Adrenal gland (tissue), 19 donors: ENCODE measurements at places on chromosomes 6 and 20. TPM values are rescaled to one million over a fixed set of nuclear protein-coding genes. Genes with fewer than 3 reads are reported as not detected.
A peak's percentile ranks its signal among the peaks of the same experiment; 100 is the strongest.

MACROD2 gene
- polyA plus RNA-seq = 1.1 TPM

KHDC1L gene
- polyA plus RNA-seq = not detected

LY6G6F gene
- not detected for polyA plus RNA-seq

TPBG gene
- polyA plus RNA-seq = 1.7 TPM

HLA-DMB gene
- 23.9 TPM for polyA plus RNA-seq

COL9A1 gene
- polyA plus RNA-seq = not detected

CLPSL2 gene
- not detected for polyA plus RNA-seq

DLL1 gene
- polyA plus RNA-seq = 0.75 TPM

TMC2 gene
- 0.82 TPM for polyA plus RNA-seq

NDRG3 gene
- 40.8 TPM for polyA plus RNA-seq

- no peaks in the 10 kb centered on the region for H3K27me3 ChIP-seq
- H3K27ac ChIP-seq = no peak overlapping the region
- peak; percentile 67 for DNase-seq
- H3K4me1 ChIP-seq = peaks cover 17% of the 10 kb centered on the region
- no peak overlapping the region for H3K4me3 ChIP-seq
Observed at GRCh38 chr6:134630508-134631121, 312.7 kb upstream of the SGK1 start.

DNA sequence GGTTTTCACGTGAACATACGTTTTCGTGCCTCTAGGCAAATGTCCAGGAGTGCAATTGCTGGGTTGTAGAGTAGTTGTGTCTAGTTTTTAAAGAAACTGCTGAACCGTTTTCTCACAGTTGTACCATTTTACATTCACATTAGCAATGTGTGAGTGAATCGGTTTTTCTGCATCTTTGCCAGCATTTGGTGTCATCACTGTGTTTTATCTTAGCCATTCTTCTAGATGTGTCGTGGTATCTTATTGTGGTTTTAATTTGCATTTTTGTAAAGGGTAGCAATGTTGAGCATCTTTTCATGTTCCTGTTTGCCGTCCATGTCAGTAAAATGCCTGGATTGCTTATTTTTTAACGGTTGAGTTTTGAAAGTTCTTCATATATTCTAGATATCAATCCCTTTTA lies 10.2 kb downstream of the DOK5 start:
- H3K4me3 ChIP-seq = no peak overlapping the region
- H3K27me3 ChIP-seq = peaks cover under 1% of the 10 kb centered on the region
- no peak overlapping the region for H3K27ac ChIP-seq
- H3K4me1 ChIP-seq = no peaks in the 10 kb centered on the region

DNA sequence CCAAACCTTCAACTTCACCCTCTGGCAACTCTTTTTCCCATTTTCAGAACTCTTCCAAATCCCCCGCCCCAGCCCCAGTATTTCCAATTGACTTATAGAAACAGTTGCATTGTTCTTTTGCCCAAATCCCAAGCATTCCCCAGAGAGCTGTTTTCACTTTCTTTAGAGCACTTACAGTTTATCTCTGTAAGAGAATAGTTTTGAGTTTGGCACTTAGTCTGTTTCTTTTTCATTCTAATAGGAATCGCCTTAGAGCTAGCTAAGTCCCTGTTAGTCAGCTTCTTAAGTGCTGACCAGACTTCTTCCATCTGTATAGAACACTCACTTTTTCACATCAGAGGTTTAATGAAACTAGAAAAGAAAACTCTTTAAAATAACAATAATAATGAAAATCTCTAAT lies 374.2 kb upstream of the FLRT3 start:
- H3K4me1 ChIP-seq = no peaks in the 10 kb centered on the region
- H3K36me3 ChIP-seq = no peaks in the 10 kb centered on the region
- no peak for DNase-seq
- no peaks in the 10 kb centered on the region for H3K27me3 ChIP-seq
- no peak overlapping the region for H3K27ac ChIP-seq
- H3K4me3 ChIP-seq = no peak overlapping the region

- no peaks in the 10 kb centered on the region for H3K27me3 ChIP-seq
- H3K36me3 ChIP-seq = no peaks in the 10 kb centered on the region
- no peak overlapping the region for H3K4me3 ChIP-seq
- no peak overlapping the region for H3K27ac ChIP-seq
Observed at GRCh38 chr20:60219984-60220562, 261.9 kb downstream of the CDH26 start.

DNA sequence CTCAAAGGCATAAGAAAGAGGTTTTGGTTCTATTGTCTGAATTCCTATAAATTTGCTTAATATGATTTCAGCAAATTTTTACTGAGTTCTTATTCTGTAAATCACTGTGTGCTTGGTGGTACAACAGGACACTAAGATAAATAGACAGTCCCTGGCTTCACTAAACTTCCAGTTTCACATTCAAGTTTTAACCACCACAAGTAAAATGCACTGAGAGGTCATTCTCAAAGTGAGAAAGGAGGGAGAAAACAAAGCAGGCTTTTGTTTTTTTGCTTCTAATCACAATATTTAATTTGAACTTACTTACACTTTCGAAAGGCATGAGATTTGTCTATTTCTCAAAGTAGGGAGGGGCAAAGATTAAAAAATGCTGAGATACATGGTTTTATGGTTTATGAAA lies 445.7 kb downstream of the CDC5L start:
- no peak overlapping the region for H3K4me3 ChIP-seq
- no peak for DNase-seq
- no peaks in the 10 kb centered on the region for H3K36me3 ChIP-seq
- peaks cover 26% of the 10 kb centered on the region for H3K4me1 ChIP-seq

DNA sequence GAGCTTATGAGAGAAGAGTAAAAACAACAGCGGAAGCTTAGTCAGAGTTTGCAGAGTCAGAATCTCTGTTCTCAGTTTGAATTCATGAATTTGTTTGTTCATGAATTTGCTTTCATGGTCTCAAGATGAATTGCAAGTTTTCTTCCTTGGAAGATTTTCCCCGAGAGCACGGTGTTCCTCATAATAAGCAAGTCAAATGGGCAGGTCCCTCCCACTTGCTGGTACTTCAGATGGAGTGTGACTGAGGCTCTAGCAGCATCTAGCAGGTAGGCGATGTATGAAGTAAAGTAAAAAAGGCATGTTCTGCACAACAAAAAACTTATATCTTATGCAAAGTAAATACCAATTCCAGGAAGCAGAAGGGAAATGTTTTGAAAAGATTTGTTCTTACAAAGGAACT lies 15.5 kb upstream of the MLIP start:
- no peaks in the 10 kb centered on the region for H3K4me1 ChIP-seq
- no peak for DNase-seq

DNA sequence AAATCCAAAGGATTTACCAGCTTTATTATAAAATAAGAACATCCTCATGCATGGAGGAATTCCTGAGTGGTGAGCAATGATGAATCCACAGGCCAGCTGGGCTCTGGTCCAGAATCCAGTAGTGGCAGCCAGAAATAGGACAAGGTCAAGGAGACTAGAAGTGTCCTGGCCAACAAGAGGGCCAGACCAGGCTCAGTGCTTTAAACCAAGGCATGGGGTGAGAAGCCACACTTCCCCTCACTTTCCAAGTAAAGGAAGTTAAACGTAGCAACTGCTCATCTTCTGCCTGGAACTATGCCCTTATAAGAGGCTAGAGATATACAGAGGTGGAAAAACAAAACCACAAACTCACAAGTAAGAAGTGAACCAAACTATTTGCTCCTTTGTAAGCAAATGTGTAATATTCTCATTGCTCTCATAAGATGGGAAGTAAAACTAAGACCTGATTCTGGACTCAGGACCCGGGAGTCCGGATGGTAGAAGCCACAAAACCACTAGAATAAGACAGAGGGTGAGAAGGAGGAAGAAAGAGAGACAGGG lies 253.2 kb downstream of the UST start:
- DNase-seq = peak; percentile 85
- peaks cover 19% of the 10 kb centered on the region for H3K4me1 ChIP-seq
- peak overlapping the region; percentile 87 for H3K27ac ChIP-seq
- H3K36me3 ChIP-seq = no peaks in the 10 kb centered on the region
- no peaks in the 10 kb centered on the region for H3K27me3 ChIP-seq

GRCh38 chr6:39882531-39882899 lies 51.7 kb downstream of the MOCS1 start:
- peaks cover 33% of the 10 kb centered on the region for H3K36me3 ChIP-seq
- no peaks in the 10 kb centered on the region for H3K27me3 ChIP-seq

GRCh38 chr20:59455402-59456341 lies 148.7 kb upstream of the PHACTR3 start:
- H3K27me3 ChIP-seq = no peaks in the 10 kb centered on the region
- no peaks in the 10 kb centered on the region for H3K4me1 ChIP-seq

DNA sequence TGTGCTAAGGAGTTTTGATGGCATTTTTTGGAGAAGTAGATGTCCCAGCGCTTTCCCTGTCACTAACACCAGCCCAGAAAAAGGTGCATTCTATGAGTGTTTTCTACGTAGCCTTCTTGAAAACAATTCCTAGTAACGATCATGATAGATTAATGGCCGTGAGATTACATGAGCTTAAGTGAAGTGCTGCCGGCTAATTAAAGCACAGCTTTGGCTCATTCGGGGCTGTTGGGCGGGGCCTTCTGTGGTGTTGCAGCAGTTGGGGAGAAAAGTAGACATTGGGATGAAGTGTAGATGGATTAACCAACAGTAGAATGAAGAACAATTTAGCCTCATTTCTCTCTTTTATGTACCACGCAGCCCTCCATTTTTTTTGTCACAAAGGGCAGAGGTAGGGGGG lies 20.8 kb upstream of the TRAF3IP2 start:
- DNase-seq = no peak
- H3K27me3 ChIP-seq = no peaks in the 10 kb centered on the region
- no peaks in the 10 kb centered on the region for H3K36me3 ChIP-seq
- no peaks in the 10 kb centered on the region for H3K4me1 ChIP-seq

DNA sequence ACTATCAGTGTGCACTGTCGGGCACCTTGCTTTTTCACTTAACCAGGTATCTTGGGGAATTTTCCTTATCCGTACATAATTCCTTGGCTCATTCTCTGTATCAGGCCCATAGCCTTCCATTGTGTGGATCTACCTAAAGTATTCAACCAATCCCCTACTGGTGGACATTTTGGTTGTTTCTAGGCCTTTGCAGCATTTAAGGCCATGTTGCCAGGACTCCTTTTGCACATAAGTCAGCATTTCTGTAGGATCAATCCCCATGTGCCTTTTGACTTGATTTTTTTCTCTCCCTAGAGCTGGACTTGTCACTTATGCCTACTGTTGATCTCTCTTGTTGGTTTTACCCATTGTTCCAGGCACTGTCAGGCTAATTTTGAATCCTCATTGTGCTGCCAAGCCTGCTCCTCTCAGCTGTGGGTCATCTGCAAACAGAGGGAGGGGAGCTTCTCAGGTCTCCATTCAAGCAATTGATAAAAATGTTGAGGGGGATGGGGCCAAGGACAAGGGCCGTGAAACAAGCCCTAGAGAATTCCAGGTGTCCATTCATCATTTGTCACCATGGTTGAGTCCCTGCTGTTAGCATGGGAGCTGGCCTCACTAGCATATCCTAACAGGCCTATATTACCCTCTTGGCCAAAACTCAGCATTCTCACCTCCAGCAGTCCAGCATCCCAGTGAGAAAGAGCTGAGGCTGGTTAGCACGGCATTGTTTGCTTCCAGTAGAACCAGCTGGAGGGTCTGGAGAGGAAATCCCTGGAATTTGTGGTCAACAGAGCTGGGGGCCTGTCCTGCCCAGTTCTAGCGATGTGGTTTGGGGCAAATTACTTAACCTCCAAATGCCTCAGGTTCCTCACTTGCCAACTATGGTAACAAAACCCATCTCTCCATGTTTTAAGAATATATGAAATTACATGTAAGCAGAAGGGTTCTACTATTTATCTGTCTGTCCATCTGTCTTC lies 178.4 kb downstream of the MRPL14 start:
- no peak for DNase-seq
- no peak overlapping the region for H3K4me3 ChIP-seq
- no peaks in the 10 kb centered on the region for H3K27me3 ChIP-seq
- H3K36me3 ChIP-seq = no peaks in the 10 kb centered on the region
- H3K4me1 ChIP-seq = peaks cover under 1% of the 10 kb centered on the region

DNA sequence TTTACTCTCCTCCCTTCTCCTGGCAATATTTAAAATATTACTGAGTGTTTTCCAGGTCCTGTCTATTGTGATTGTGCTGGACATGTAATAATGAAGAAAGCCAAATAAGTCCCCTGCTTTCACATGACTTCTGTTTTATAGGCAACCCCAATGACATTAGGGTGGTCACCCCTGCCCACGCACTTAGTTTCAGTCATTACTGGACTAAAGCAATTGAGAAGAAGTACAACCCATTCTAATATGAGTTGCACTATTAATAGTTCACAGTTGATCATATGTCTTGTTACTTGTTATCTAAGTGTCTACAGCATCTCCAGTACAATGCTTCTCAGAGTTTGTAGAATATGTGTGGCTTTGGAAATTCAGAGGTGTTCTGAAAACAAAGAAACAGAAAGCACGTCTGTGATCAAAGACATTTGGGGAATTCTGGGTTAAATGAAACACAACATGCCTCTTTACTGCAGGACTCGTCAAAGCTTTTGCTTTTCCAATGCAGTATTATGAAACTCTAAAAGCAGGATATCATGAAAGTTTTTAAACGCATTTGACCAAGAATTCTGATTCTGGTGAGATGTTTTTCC lies 789.5 kb downstream of the DHX35 start:
- H3K4me1 ChIP-seq = no peaks in the 10 kb centered on the region
- H3K4me3 ChIP-seq = no peak overlapping the region
- DNase-seq = no peak

DNA sequence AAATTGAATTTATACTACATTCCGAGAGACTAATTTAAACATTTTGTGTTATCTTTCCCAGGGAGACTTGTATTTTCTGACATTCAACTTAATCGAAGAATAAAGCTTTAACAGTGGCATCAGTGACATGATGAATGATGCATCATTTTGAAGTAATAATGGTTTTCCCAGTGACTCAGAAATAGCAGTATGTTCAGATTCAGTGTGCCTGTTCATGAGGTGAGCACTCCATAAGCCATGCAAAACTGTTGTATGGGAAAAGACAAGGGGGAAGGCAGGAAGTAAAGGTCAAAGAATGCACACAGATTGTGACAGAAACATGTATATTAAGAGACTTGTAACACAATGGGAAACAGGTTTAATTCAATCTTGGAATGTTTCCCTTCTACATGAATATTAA lies 1348.2 kb upstream of the GJE1 start:
- no peaks in the 10 kb centered on the region for H3K27me3 ChIP-seq
- no peak overlapping the region for H3K27ac ChIP-seq
- no peak overlapping the region for H3K4me3 ChIP-seq
- no peak for DNase-seq
- no peaks in the 10 kb centered on the region for H3K4me1 ChIP-seq

- H3K36me3 ChIP-seq = no peaks in the 10 kb centered on the region
- no peaks in the 10 kb centered on the region for H3K4me1 ChIP-seq
- no peaks in the 10 kb centered on the region for H3K27me3 ChIP-seq
- H3K4me3 ChIP-seq = no peak overlapping the region
- DNase-seq = no peak
- H3K27ac ChIP-seq = no peak overlapping the region
Observed at GRCh38 chr6:100701728-100702127, 179.4 kb downstream of the ASCC3 start.

DNA sequence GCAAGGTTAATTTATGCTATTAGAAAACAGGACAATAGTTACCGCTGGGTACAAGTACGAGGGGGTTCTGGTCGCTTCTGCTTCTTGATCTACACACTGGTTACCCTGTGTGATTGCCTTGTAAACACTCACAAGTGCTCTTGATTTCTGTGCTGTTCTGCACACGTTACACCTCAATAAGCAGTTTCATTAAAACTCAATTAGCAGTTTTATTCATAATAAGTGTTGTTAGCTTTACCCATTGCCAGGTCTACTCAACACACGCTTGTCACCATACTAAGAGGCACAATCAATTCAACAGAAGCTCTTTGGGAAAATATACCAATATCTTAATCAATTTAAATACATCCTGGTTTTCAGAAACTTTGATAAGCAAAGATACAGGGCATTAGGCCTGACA lies 20.4 kb downstream of the BMP7 start:
- DNase-seq = no peak
- H3K4me3 ChIP-seq = no peak overlapping the region
- no peak overlapping the region for H3K27ac ChIP-seq
